ENCODE measurements at places on chromosomes 1 and 21.

DNA sequence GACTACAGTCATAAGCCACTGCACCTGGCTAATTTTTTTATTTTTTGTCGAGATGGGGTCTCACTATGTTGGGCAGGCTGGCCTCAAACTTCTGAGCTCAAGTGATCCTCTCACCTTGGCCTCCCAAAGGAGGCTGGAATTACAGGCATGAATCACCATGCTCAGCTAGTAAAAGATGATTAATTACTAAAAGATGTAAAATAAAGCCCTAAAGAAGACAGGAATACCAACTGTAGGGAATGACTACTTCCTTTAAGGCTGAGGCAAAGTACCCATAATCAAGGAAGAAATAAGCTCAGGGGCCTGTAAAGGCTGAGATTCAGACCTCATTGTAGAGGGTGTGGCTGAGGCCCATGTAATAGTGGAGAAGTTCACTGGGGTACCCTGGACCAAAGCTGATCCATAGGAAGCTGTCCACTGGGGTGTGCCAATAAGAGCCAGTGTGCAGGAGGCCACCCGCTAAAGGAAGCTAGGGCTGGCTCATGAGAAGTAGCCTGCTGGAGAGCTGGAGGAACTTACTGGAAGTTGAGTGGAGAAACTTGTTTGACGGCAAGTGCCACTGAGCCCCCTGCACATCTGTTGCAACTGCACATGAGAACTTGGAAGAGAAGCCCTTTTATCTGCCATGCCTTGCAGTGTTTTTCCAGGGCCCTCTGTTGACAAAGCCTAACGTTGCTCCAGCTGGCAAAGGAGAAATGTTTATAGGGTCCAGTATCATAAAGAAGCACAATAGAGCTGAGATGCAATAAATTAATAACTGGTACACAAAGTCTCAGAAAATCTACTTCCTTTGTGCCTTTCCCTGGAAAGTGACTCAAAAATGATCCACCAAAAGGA lies 17.8 kb upstream of the SERTAD4 start:
- DNase-seq = no peak

- no peak for DNase-seq
These were observed 41.1 kb upstream of the TNFRSF1B start for GRCh38 chr1:12125422-12126355.

GRCh38 chr1:15027515-15027986 lies 126.0 kb upstream of the TMEM51 start:
- DNase-seq = no peak

- no peak for DNase-seq
These were observed 19.9 kb downstream of the CRYAA start for GRCh38 chr21:43188592-43189210.

- no peak for DNase-seq
These were observed 1648.4 kb downstream of the KCNT2 start for GRCh38 chr1:194959795-194960194.

- no peak for DNase-seq
These were observed 23.8 kb downstream of the RPS27 start for GRCh38 chr1:154014154-154014907.

DNA sequence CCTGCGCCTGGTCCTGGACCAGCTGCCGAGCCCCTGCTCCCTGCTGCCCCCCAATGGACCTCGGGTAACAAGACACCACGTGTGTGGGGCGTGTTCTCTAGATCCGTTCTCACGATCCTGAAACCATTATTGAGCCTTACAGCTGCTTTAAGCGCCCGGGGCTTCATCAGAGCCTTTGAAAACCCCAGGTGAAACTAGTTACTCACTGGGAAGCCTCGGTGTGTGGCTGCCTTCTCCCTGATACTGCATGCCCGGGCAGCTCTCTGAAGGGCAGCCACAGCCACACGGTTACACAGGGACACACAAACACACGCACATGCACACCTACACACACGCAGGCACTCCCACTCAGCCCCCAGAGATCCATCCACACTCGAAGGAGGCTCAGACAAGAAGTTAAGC lies 5.3 kb downstream of the HES2 start:
- no peak for DNase-seq

GRCh38 chr1:203597331-203598090 lies 29.1 kb upstream of the ATP2B4 start:
- no peak for DNase-seq

DNA sequence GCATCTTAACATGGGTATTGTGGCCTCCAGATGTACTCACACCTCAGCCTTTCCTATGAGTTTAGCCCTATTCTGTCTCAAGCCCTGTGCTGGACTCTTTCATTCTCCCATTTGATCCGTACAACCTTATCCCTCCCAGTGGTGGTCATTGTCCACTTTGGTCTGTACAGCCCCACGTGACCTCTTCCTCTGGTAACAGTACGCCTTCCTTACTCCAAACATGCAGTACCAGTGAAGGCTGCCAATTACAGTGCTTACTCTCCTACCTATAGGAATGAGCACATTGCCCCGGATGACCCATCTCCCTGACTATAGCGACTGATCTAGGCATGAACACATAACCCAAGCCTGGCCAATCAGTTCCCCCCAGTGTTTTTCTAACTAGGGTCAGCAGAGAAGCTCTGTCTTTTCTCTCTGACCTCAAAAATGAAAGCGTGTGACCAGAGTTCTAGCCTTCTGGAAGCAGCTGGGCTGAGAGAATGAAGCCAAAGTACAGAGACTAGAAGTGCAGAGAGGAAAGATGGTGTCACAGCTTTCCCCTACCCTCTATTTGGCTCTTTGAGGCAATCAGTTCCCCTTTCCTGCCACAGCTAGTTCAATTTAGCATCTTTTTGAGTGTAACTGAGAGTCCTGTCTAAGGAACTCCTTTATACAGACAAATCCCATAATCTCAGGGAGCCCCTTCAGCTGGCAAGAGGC lies 9.9 kb upstream of the QSOX1 start:
- no peak for DNase-seq

GRCh38 chr1:230317823-230318819 lies 108.0 kb downstream of the PGBD5 start:
- no peak for DNase-seq

GRCh38 chr1:78492386-78492950 lies 1.7 kb downstream of the PTGFR start:
- no peak for DNase-seq

DNA sequence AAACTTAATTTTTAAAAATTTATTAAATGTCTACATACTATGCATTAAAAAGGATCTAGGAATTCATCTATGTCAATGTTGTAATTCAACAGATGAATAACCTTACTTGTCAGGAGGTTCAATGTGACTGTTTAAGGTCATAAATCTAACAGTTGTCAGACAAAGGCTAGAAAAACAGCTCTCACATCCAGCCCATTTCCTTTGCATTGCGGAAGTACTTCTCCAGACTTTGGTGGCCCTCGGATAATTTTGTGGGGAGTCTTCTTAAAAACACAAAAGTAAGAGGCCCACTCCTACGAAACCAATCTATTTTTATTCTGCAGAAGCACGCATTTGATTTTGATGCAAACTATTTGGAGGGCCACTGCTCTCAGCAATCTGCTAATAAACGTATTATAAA lies 122.6 kb upstream of the CHRM3 start:
- DNase-seq = no peak

- no peak for DNase-seq
These were observed 965 bp downstream of the ABCA4 start for GRCh38 chr1:94119796-94120569.

DNA sequence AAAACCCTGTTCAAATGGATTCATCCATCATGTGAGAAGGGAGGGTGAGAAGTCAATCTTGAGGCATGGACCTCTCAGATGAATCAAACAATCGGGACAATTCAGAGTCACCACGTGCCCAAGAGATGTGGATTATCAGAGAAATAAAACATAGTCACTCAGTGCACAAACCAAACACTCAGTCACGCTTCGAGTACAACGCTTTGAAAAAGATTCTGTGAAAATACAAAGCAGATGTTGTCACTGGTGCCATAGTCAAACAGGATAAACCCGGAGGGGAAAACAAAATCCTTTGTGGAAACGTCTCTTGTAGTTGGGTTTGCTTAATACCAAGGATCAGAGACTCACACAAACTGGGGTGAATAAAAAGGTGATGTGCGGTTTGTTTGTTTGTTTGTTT lies 188.4 kb downstream of the RRAGC start:
- DNase-seq = no peak

DNA sequence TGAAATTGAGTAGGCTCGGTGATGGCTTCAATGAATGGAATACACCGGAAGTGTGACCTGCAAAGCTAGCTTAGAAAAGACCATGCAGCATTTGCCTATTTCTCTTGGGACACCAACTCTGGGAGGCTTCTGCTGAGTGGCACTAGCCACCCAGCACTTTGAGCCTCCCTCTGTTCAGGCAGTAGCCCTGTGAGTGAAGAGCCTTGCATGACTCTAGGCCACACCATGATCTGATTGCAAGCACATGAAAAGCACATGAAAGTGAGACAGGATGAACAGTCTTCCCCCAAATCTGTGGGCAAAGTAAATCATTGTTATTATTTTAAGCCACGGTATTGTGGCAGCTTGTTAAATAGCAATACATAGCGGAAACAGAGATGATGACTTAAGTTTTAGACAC lies 2.8 kb downstream of the CD48 start:
- DNase-seq = no peak

DNA sequence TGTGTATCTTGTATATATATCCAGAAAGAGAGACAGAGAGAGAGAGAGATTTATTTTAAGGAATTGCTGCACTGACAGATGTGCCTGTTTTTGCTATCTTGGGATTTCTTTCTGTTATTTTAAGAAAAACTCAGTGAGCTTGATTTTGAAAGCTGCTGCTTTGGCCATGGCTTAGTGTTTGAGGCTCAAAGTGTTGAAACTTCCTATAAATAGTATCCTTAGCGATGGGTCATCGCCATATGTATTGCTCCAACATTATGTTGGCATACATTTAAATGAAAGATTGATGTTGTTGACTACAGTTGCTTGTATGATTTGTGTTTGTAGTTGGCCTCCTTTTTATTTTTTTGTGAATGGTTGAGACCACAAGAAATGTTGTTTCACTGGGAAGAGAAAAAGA lies 29.0 kb upstream of the NTPCR start:
- DNase-seq = no peak

DNA sequence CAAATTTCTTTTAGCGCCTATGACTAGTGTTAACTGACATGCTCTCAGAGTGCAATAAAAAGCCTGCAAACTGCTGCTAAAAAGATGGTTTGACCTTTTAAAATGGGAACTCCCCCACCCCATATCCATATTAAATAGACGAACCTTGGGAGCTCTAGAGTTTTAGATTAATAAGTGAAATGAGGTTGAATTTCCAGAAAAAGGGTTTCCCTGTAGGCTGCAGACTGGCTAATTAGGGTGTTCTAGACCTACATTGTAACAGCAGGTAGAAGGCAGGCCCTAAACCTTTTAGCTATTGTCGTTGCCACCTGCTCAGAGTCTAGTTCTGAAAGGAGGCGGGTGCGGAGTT lies 2.2 kb downstream of the FAM78B start:
- DNase-seq = no peak

GRCh38 chr1:10204003-10204642 lies 6.2 kb upstream of the KIF1B start:
- DNase-seq = no peak

DNA sequence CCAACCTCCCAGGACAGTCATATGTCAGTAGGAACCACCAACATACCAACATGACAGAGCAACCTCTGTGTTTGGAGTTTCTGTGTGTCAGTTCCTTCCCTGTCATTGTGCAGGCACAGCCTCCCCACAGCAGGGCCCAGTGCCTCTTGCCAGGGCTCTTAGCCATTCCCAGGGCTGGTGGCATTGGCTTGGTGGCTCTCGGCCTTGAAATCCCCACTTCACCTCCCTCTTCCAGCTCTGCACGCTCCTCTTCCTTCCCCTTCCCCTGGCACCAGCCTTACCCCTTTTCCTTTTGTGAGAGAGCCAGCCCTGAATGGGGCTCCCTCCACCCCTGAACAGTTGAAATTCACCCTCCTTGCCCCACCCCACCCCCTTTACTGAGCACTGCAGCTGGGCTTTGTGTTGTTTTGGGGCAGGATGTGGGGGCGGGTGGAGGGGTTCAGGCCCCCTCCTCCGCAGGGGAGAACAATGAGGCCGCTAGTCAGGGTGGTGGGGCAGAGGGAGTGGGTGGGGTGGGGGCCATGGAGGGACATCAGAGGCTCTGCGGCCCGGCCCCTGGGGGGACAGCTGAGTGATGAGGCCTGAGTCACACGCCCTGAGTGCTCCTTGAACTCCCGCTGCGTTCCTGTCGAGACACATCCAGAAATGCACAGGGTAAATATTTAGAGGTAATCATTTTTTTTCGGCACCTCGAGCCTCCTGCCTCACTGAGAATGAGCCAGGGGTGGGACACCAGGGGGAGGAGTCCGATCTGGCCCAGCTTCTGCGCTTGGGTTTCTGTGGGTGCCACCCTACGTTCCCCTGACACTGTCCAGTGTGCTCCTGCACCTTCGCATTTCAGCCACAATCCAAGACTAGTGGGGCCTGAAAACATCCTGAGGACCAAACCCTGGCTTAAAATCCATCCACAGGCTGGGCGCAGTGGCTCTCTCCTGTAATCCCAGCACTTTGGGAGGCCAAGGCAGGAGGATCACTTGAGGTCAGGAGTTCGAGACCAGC lies 28.6 kb downstream of the LGR6 start:
- DNase-seq = no peak

DNA sequence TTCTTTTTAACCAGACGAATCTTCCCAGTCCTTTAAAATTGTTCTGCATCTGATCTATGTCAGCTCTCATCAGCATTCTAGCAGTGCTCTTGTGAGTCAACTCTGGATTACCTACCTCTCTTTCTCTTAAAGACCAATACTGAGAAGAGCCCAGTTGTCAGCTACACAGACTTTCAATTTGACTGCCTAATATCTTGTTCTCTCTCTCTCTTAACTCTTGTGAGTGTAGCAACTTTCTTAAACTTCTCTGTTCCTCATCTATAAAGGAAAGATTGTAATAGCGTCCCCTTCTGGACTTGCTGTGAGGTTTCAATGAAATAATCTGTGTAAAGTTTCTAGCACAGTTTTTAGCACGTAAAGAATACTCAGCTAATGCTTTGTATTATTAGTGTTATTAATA lies 499.3 kb upstream of the ADAMTS5 start:
- DNase-seq = no peak

GRCh38 chr1:215084621-215085020 lies 2.1 kb downstream of the KCNK2 start:
- DNase-seq = no peak

GRCh38 chr1:41371630-41372599 lies 10.7 kb downstream of the FOXO6 start:
- no peak for DNase-seq

- DNase-seq = no peak
These were observed 77.0 kb upstream of the FGGY start for GRCh38 chr1:59219916-59220315.

- no peak for DNase-seq
These were observed 9.6 kb upstream of the GUCA2A start for GRCh38 chr1:42173961-42174735.

- no peak for DNase-seq
These were observed 44.6 kb downstream of the JAK1 start for GRCh38 chr1:64921771-64922170.

GRCh38 chr1:50023292-50024159 lies at the start of gene AGBL4:
Gene AGBL4, minus strand, starts transcription at chr1:50023954.
- no peak for DNase-seq

DNA sequence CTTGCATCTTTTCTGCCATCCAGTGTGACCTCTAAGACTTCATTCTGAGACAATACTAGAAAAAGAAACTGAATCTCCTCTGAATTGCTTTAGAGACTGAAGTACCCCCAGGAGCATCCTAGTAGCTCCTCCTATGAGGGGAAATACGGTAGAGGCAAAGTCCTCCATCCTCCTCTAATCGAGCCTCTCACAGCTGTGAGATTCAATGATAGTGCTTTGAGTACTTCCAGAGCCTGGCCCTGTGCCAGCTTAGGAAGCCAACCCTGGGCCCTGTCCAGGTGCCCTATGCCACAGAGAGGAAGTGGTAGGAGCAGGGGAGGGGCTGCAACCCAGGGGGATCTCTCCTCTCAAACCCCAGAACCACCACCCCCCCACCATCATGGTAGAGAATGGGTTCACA lies 10.7 kb downstream of the RORC start:
- DNase-seq = no peak

Measured in retinal pigment epithelial cell (primary cell).